Activated CD4-positive, alpha-beta T cell treated with anti-CD3 and anti-CD28 coated beads for 1 hour (primary cell): ENCODE measurements at places on chromosomes 2 and 18.
A peak's percentile ranks its signal among the peaks of the same experiment; 100 is the strongest.

DNA sequence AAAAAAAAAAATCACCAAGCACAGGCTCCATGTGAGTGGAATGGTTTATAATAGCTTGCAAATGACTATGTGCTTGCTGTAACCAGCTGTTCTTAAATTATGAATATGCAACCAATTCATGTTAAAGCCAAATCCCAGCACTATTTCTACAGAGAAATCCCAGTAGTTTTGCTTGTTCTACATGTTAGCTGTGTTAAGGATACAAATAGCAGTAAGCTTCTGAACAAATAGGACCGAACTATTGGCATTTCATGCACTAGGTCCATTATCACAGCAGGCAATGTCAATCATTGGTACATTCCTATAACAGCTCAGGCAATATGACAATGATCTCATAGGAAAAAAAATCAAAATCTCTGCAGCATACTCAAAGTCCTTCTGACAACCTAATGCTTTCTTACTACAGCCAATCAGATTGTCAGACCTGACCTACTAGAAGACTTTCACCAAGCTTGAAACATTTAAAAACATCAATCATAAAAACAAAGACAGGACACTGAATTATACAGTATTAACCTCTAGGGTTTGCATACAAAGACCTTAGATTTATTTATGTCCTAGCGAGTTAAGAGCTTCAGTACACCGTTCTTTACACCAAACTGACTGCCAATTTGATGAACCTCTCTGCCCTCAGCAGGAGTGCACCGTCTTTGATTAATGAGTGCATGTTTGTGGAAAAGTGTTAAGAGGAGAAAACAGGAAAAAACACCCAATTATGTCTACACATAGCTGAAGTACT lies 6.4 kb downstream of the BAZ2B start:
- DNase-seq, result no peak

GRCh38 chr2:204586444-204587180 lies 41.3 kb downstream of the PARD3B start:
- no peak for DNase-seq

DNA sequence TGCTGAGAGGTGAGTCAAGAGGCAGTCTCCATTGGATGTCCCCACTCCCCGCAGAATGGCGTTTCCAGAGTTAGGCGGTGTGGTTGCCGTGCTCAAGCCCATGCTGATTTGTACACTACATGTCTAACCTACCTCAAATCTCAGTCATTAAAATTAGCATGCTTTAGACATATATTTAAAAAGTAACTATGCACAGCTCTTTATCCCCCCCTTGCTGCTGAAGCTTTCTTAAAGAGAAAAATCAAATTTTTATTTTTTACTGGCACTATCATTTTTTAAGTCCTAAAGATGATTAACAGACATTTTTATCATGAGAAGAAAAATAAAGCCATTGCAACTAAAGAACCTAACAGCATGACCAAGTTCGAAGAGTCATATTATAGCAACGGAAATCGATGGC lies 42.9 kb downstream of the BOLA3 start:
- DNase-seq, result no peak

- DNase-seq, result no peak
Observed at GRCh38 chr2:239252801-239253200, 148.0 kb downstream of the HDAC4 start.

GRCh38 chr2:169001116-169001815 lies 29.9 kb downstream of the ABCB11 start:
- no peak for DNase-seq

DNA sequence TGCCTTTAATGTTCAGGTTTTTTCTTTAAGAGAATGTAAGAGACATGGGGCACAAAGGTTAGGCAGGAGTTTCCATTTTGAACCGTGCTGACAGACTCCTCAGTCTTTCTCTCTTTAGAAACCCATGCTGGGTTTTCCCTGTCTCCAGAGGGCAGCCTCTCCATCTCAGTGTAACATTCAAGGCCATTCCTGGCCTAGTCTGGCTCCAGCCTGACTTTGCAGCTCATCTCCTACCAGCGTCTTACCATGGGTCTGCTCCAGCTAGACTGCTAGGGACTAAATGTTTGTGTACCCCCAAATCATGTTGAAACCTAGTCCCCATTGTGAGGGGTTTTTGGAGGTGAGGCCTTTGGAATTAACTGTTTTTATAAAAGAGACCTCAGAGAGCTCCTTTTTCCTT lies 9.8 kb upstream of the CLIP4 start:
- DNase-seq, result no peak

GRCh38 chr2:39497082-39497801 lies 60.2 kb upstream of the MAP4K3 start:
- DNase-seq, result no peak

- DNase-seq, result peak; percentile 12
Observed at GRCh38 chr18:2337552-2338141, 233.7 kb downstream of the METTL4 start.

GRCh38 chr2:181380581-181380980 lies 76.6 kb upstream of the ITGA4 start:
- no peak for DNase-seq

GRCh38 chr2:163593982-163594381 lies 141.8 kb downstream of the FIGN start:
- no peak for DNase-seq

DNA sequence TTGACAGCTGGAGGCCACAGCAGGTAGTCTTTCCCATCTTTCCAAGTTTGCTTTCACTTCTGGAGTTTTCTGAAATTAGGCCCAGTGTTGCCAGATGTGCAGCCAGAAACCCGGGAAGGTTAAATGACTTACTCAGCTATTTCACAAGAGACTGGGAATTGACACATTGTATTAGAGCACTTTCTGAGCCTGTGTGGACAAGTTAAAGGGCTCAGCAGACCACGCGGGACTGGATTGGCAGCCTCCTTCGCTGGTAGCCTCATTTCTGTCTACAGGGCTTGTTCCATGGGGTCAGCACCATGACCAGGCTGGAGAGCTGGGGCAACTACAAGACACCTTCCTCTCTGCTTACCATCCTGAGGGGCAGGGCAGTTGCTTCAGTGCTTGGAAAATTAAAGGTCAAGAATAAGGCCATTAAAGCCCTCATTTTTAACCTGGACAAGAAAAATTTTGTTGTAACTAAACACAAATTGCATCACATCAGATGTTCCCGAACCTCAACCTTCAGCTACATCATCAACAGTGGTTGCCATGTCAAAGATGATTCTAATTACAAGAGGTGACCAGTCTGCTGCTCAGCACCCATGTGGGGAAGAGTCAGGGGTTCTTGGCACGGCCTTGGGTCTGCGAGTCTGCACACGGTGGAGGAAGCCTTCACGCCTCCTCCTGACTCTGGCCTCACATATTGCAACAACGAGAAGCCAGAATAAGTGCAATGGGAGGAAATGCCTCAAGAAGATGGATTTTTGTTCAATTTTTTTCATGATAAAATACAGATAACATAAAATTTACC lies 279.5 kb upstream of the RAB6C start:
- no peak for DNase-seq

DNA sequence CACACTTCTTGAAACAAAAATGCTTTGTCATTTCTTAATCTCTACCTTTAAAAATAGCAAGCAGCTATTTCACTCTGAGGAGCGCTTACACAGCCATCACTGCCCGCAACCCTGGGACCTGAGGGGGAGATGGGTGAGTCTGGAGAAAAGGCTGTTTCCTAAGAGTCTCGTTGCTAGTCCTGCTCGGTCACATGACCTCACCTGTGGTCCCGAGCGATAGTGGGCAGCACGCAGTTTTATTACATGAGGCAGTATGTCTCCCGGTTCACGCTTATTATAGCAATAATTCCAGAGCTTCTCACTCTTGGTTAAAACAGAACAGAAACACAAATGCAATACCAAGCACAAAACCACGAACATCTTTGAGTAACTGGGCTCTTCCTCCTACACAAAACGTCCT lies 105.3 kb downstream of the ZNF516 start:
- DNase-seq, result no peak

DNA sequence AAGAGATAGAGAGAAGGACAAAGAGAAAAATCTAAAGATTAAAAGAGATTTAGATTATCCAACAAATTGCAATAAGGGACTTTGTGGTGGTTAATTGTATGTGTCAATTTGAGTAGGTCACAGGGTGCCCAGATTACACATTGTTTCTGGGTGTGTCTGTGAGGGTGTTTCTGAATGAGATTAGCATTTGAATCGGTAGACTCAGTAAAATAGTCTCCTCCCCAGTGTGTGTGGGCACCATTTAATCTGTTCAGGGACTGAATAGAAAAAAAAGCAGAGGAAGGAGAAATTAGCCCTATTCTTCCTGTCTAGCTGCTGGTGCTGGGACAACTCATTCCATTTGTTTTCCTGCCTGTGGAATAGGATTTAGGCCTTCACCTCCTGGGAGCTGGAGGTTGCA lies 339.8 kb upstream of the EPHA4 start:
- DNase-seq, result no peak

DNA sequence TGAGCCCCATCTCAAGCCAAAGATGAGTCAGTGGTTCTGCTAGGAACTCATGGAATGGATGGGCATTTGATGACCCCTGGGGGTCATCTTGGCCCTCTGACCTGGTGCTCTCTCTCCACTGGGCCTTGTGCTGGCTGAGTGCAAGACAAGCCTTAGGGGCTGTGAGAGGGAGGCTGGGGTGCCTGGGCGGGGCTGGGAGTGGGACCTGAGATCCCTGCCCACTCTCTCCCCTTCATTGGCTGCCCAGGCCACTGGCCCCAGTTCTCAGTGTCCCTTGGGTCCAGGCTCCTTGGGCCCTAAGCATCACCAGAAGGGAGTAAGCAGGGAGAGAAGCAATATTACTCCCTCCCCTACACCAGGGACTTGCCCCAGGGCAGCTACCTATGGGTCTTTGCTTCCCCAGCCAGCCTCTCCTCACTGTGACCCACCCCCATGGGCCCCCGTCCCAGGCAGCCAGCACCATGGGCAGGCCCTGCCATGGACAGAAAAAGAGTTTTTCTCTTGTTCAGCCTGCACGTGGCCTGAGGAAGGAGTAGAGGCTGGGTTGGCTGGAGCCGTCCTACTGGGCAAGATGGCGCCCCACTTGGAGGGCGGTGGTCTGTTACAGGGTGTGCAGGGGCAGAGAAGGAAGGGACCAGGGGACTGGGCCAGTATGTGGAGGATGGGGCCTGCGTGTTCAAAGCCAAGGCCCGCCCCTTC lies 33.6 kb downstream of the ATOH8 start:
- DNase-seq, result no peak

DNA sequence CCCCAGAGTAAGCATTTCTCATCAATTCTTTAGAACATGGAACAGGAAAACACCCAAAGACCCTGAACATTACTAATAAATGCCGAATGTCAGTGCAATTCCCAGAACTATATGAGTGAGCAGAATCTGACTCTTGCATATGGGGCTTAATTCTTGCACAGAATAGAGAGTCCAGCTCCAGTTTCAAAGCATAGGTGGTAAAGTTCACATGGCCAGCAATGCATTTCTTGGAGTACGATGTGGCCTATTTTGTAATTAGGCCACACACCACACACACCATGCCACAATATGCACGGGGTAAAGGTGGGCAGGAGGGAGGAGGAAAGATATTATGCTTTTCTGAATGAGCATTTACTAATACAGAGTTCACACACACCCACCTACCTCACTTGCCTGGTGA lies 56.5 kb downstream of the PLA2R1 start:
- no peak for DNase-seq

- DNase-seq, result no peak
Observed at GRCh38 chr2:237672731-237673129, 45.3 kb downstream of the LRRFIP1 start.

GRCh38 chr2:237765875-237766274 lies 32.7 kb upstream of the RBM44 start:
- no peak for DNase-seq

GRCh38 chr2:239053801-239054503 lies 206.1 kb downstream of the TWIST2 start:
- no peak for DNase-seq

DNA sequence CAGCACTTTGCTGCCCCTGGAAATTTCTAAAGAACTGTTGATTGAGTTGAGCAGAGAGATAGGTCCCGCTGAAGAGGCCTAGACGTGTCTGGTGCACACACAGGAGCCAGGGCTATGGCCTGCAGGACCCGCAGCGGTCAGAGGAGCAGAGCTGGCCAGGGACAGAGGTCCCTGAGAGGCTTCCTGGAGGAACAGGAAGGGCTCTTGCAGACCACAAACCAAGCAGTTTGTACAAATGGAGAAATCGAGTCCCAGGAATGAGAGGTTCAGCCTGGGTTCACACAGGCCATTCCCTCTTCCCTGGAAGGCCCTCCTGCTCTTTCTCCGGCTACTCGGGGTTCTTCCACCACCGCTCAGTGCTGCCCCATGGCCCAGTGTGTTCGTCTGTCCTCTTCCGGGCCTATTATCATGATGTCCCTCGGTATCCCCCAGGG lies 1.2 kb upstream of the BIN1 start:
- DNase-seq, result no peak

DNA sequence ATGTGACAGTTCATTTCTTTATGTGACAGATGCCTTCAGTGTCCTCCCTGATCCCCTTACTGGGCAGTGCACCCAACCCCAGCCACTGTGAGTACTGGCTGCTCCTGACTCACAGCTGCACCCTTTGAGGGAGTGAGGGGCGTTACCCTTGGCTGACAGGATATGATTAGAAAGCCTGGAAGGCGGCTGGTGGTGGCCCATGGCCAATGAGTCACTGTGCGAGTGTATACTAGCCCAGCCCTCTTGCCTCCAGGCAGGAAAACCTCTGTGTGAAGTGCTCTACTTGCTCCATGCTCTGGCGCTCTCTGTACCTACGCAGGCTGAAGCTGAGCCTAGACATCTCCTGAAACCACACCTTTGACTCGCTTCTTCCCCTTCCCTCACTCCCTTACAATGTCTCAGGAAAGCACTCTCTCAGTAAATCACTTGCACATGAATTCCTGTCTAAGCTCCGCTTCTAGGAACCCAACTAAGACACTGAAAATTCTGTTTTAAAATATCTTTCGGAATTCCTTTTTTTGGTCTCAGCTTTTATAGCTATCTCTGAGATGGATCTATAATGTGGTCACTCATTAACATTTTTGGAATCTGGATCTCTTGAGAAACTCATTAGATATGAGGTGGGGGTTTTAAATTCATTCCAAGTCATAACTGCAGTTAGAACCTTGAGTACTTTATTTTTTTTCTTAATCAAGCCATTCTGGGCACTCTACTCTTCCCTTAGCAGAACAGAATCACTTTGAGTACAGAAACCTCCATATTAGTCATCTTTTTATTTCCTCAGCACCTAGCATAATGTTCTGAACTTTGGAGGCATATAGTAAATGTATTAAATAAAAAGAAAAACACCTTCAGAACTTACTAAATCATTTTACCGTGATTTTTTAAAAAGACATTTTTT lies 25.3 kb upstream of the STAM2 start:
- no peak for DNase-seq

- no peak for DNase-seq
Observed at GRCh38 chr2:42296226-42296625, 64.8 kb downstream of the COX7A2L start.

DNA sequence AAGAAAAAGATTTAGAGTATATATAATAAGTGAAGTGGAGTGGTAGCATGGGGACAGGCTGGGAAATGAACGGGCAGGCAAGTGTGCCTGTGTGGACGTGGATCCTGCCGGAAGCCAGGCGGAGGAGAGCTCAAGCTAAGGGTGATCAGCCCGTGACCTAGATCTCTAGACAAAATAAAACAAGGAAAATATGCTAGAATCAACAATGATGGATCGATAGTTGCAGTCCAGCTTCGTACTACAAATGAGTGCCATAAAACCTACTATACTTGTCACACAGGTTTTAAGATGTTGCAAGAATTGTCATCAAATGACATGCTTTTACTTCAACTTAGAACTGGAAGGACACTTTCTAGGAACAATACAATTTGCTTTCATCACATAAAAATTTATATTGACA lies 8.5 kb downstream of the EIF2AK2 start:
- no peak for DNase-seq

GRCh38 chr18:63071701-63072141 lies 247.8 kb downstream of the BCL2 start:
- DNase-seq, result no peak
